ENCODE measurements at places on chromosomes 13 and 19.

DNA sequence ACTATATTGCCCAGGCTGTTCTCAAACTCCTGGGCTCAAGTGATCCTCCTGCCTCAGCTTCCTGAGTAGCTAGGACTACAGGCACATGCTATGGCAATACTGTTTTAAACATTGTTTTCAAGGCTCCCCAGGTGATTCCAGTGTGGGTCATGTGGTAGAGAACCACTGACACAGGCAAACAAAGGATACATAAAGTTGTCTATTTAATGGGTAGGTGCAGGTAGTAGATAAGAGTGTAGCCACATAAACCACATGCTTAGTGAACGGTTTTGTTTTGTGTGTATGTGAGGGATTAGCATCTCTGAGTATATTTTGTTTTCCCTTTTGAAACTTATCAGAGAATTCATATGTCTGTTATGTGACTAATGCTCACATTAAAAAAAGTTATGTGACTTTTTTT lies 36.7 kb downstream of the USPL1 start:
- no peak for DNase-seq

DNA sequence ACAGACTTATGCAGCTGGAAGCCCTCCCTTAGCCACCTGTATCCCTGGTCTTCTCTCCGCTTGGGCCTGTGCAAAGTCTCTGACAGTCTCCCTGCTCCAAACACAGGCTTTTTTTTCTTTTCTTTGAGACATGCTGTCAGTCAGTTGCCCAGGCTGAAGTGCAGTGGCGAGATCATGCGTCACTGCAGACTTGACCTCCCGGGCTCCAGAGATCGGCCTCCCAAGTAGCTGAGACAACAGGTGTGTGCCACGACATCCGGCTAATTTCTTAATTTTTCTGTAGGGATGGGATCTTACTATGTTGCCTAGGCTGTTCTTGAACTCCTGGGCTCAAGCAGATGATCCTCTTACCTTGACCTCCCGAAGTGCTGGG lies 1.6 kb downstream of the MZF1 start:
- DNase-seq: peak; percentile 21

GRCh38 chr13:98797456-98797855 lies 45.0 kb upstream of the SLC15A1 start:
- DNase-seq: no peak

GRCh38 chr13:36945078-36945477 lies 25.0 kb upstream of the SMAD9 start:
- DNase-seq: no peak

DNA sequence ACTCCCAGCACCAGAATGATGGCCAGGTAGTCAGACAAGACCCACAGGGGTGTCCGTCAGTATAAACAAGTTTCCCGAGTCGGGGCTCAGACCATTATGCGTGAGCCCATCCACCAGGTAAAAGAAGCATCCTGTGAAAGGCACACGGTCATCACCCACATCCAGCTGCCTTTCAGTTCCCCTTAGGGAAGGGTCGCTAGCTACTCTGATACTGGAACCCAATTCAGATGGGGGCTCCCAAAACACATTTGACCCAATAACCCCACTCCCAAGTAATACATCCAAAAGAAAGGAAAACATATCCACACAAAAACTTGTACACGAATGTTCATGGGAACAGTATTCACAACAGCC lies 66.8 kb downstream of the STK24 start:
- no peak for DNase-seq

- no peak for DNase-seq
Measured at GRCh38 chr19:42497492-42498168, 30.7 kb downstream of the CEACAM1 start.

DNA sequence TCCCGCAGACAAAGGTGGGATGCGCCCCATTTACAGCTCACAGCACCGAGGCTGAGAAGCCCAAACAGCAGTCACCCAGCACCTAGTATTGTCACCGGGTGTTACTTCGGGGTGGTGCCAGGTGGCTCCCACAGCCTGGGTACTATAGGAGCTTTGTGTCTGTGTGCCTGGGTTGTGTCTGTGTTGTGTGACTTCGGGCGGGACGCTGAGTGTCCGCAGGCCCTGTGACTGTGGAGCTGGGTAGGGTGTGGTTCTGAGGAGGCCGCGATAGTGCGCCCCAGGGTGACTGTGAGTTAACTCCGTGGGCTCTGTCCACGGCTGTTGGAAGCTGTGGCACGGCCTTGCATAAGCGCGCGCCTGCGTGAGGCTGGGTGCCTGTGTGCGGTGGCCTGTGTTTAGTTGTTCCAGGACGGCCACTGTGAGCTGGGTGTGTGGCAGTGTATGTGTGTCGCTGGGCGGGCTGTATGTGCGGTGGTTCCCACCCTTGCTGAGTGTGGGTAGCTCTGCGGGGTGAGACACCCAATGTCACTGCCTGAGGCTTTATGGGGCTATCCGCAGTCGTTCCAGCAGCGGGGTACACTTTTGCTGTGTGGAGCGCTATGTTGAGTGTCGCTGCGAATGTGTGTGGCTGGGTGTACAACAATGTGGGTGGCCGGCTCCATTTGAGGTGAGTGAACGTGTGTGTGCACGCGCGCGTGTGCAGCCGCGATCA lies 559 bp upstream of the SSBP4 start:
- no peak for DNase-seq

GRCh38 chr13:94351292-94351990 lies 128.0 kb downstream of the DCT start:
- no peak for DNase-seq

- no peak for DNase-seq
Measured at GRCh38 chr13:112879283-112879833, 89.7 kb upstream of the MCF2L start.

DNA sequence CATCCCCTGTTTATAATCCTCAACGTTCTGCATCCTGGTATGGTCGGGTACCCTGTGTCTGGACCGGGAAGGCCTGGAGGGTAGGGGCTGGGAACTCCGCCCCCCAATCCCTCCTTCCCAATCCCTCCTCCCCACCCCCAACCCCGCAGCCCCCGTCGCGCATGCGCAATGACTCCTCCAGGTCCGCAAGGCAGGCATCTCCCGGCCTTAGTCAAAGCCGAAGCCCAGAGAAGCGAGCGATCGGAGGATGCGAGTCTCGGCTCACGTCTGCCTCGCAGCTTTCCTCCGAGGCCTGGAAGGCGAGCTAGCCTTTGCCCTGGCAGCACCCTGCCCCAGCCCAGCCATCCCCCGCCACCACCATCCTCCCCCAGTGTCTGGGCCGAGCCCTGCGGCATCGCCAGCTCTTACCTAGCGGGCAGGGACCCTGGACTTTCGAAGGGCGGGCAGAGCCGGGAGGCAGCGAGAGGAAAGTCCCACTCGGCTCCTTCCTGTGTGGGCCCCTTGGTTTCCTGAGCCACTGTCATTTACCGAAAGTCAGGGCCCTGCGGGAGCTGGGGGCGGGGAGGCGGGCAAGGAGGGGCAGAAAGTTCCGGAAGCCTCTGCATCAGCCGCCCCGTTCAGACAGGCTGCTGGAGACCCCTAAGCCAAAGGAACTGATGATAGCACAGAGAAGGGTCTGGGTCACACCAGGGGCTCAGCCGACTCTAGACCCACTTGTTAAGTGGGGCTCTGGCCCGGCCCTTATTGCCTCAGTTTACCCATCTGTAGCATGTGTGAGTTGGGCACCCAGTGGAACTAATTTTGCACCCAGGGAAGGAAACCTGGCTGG lies at the start of gene JAK3:
Gene JAK3, minus strand, starts transcription at position 445 of the 829 bp plus-strand sequence. CDS start 3,565 bp downstream, outside the sequence.
- DNase-seq: peak; percentile 78

- DNase-seq: no peak
Measured at GRCh38 chr19:40155749-40156265, 35.4 kb upstream of the MAP3K10 start.

DNA sequence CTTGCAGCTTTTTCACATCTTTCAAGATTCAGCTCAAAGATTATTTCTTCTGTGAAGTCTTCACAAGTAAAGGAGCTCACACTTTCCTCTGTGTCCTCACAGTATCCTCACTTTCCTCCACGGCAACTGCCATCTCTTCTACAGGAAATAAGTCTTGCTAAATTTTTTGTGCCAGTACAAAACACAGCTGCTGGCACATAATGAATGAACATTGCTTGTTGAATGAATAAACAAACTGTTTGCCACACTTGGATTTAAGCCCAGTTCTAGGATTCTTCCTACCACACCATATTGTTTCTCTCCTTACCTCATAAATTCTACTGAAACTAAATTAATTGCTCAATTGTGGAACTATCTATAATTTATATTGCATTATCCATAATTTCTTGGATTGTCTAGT lies 59.5 kb downstream of the RAP2A start:
- DNase-seq: no peak

DNA sequence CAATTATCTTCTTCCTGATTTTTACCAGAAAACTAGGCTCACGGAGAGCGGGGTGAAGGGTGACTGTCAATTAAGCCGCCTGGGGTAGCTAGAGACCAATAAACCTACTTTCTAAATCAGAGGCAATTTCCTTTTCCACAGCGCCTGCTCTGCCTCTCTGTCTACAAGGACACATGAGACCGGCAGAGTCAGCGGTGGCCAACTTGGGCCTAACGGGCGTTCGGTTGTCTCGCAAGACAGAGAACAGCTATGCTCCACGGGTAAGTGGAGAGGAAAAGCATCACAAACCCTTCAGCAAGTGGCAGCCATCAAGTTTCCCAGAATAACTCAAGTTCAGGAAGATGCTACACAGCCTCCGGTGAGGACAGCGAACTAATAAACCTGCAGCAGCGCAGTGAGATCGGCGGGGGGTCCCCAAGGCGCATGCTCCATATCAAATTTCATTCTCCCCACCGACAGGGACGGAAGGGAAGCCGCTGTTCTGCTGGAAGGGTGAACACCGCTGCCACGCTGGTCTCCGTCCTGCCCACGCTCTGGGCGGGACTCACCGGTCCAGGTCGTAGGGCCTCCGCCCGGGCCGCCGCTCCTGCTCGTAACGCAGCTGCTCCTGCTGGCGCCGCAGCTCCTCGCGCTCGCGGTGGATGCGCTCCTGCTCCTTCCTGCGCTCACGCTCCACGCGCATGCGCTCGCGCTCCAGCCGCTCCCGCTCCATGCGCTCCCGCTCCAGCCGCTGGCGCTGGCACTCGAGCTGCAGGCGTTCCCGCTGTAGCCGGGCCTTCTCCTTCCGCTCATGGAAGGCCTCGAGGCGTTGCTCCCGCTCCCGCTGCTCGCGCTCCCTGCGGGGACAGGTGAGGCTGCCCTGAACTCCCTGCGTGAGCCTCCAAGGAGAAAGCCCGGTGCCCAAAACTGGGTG lies 25.8 kb upstream of the TINCR start:
- DNase-seq: no peak

DNA sequence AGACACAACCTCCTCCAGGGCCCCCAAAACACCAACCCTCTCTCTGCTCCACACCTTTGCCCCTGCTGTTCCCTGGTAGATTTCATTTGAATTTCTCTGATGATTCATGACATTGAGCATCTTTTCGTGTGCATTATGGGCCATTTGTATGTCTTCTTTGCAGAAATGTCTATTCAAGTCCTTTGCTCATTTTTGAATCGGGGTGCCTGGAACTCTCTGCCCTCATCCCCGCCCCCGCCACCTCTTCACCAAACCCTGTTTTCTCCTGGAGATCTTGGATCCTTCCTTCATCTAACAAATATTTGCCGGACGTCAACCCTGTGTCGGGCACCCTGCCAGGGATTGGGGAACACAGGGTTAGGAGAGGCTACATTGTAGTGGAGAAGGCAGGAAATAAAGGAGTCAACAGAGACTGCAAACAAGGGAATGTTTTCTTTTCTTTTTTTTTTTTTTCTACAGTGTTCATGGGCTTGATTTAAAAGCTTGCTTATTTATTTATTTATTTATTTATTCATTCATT lies 25.5 kb upstream of the SLC1A5 start:
- no peak for DNase-seq

GRCh38 chr13:102584434-102584833 lies 12.4 kb upstream of the TPP2 start:
- DNase-seq: no peak

DNA sequence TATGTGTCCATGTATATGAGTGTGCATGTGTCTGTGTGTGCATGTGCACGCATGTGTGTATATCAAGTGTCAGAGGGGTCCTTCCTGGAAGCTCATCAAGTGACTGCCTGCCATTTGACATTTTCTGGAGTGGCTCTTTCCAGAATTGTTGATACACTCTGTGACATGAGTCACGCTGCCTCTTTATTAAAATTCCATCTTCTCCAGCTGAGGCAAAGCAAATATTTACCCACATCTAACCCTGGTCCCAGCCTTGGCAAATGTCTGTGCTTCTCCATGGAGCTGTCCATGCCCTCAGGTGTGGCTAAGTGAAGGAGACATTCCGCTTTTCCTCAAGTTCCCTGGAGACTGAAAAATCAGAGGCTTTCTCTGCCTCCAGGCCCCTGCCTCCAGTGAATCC lies 88.2 kb upstream of the MBNL2 start:
- no peak for DNase-seq

- no peak for DNase-seq
Measured at GRCh38 chr13:95298971-95299621, 2.2 kb downstream of the ABCC4 start.

DNA sequence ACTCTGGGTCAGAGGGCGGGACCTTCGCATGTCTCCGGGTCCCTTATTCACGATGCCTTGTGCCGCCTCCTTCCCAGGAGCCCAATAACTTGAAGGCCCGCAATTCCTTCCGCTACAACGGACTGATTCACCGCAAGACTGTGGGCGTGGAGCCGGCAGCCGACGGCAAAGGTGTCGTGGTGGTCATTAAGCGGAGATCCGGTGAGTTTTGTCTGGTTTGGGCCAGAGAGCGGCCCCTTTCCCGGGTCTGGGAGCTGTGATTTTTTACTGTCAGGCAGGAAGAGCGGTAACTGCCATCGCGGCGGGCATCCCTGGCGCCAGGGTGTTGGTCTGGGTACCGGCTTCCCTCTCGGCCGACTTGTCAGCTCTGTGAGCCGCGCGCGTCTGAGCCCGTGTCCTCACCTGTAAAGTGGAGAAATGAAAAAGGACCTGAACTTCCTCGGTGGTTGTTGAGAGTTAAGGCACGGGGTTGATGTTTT lies 800 bp downstream of the RPL28 start:
- no peak for DNase-seq

- peak; percentile 97 for DNase-seq
Measured at GRCh38 chr13:28718543-28719226, at the start of gene SLC46A3. Gene SLC46A3 (minus strand): TSS chr13:28718970. CDS start chr13:28717998, 972 bp downstream.

- no peak for DNase-seq
Measured at GRCh38 chr13:103066781-103067345, 646 bp upstream of the SLC10A2 start.

DNA sequence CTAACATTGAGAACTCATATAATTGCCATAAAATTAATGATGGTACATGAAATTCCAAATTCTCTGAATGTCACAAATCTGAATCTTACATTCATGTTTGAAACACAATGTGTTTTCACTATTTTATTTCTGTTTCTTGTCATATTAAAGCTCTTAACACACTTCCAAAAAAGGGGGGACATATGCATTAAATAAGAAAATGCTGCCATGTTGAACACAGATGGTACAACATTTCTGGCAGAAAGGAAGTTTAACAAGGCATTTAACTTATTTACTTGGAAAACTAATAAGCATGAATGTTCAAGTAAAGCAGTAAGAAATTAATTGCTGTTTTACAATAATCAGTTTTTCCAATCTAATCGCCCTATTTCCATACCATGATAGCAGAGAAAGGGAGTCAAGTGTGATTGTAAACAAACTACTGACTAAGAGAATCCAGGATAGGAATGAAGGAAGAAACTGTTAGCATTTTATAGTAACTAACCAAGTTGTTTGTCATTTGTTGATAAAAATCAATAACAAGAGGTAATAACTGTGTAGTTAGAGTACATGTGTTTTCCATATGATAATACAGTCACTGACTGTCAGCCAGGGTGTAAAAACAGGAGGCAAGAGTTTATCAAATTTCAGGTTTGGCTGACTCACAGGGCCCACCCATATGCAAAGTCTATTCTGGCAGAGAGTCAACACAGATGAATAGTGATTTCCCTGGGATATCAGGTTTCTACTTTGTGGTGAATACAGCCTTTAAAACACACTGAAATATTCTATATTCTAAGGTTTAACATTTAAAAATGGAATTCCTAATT lies 5.7 kb upstream of the FOXO1 start:
- no peak for DNase-seq

GRCh38 chr13:71864986-71865873 lies 1.8 kb downstream of the DACH1 start:
- no peak for DNase-seq
